ENCODE measurements at places on chromosomes 5 and 9. TPM values are rescaled to one million over a fixed set of nuclear protein-coding genes. Genes with fewer than 3 reads are reported as not detected.

DNA sequence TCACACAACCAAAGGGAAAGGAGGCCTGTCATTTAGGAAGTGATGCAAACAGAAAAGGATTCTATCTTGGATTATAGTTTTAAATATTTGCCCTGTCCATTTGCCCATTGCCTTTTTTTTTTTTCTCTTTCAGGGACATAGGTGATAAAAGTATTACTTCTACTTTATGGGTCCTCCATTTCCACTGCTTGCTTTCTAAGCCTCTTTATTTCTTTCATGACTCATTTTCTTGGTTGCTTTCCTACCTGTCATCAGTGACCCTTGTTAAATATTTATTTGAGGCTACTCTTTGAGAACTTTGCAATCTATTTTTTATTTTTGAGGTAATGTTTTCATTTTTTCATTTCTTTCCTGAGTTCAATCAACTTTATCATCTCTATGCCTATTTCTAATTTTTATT is 522.9 kb upstream of the ARRDC3 start:
- no peaks in the 10 kb centered on the region for H3K27me3 ChIP-seq
- no peaks in the 10 kb centered on the region for H3K4me1 ChIP-seq
- no peak overlapping the region for H3K27ac ChIP-seq
- no peak for DNase-seq

DNA sequence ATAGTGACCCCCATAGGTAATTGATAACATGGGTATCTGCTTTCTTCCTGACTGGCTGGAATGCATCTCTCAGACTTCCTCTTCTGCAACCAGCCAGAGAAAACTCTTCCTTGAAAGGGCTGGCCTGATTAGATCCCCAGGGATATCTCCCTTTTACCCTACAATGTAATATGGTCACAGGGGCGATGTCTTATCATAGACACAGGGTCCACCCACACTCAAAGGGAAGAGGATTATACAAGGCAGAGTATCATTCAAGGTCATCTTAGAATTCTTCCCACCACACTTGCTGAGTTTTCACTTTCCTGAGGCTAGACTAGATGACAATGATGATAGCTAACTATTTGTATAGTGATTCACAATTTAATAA is 33.2 kb downstream of the TTLL11 start:
- no peaks in the 10 kb centered on the region for H3K36me3 ChIP-seq
- no peak for DNase-seq
- H3K4me1 ChIP-seq = peaks cover 30% of the 10 kb centered on the region

DNA sequence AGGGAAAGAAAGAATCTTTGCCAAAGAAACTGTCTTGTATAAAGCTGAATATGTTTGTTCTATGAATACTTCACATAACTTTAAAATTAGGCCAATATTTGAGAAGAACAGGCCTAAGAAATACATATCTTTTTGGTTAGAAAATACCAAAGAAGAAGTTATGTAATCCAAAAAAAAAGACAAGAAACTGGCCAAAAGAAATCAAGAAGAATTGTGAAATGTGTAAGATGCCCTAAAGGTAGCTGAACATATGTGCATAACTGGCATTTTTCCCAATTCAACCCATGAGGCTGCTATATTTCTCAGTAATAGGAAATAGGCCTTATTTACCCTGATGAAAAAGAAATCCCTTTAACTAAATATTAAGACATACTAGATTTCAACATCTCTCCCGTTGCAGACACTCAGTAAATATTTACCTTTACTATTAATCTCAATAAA is 290.0 kb downstream of the CETN3 start:
- no peak overlapping the region for H3K4me3 ChIP-seq
- H3K4me1 ChIP-seq = peaks cover 9% of the 10 kb centered on the region
- DNase-seq = no peak

DNA sequence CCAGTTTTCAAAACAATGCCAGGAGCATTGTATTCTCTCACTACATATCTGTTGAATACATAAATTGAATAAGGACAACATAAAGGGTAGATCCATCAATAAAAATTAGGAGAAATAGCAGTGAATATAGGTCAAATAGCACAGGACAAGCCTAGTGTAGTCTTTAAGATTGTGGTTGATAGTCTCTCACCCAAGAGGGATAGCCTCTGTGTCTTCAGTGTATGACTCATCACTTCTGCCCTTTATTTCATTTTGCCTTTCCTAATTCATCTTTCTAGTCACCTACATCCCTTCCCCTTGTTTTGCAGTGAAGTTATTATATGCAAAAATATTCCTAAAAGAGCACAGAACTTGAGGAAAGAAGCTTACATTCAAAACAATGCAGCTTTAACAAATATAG is 335.0 kb upstream of the TUSC1 start:
- no peaks in the 10 kb centered on the region for H3K4me1 ChIP-seq
- H3K27me3 ChIP-seq = no peaks in the 10 kb centered on the region
- DNase-seq = no peak
- H3K4me3 ChIP-seq = no peak overlapping the region
- H3K27ac ChIP-seq = no peak overlapping the region

DNA sequence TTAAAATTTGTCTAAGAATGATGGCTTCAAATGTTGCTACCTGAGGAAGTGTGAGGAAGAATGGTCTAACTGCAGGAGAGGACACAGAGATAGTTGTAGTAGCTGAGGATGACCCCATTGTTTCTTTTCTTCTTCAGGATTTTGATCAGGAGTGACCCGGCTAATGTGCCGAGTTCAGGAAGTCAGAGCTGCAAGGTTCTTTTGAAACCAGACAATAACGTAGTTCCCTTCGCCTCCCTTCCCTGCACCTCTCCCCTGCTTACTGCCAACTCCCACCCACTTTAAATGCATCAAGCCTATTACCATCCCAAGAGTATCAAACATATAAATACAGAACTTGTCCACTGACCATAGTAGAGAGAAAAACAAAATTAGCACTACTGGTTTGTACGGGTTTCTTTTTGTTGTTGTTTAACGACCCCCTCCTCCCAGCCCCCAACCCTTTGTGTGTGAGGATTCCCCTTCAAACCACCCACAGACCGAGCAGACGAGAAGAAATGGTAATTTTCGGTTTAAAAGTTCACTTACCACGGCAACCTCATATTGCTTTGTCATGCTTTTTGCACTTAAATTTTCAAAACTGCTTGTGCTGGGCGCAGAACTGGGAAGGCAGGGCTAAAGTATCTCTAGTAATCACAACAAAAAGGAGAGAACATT is 23.5 kb upstream of the ELAVL2 start:
- peak overlapping the region; percentile 69 for H3K4me3 ChIP-seq
- H3K27ac ChIP-seq = no peak overlapping the region
- no peak for DNase-seq

- H3K4me1 ChIP-seq = no peaks in the 10 kb centered on the region
- no peaks in the 10 kb centered on the region for H3K36me3 ChIP-seq
- H3K27me3 ChIP-seq = no peaks in the 10 kb centered on the region
- H3K27ac ChIP-seq = no peak overlapping the region
Measured at GRCh38 chr9:32234451-32234850, 150.0 kb upstream of the ACO1 start.

MZB1 gene
- total RNA-seq = not detected

GRCh38 chr9:83307066-83307724 is 231.0 kb downstream of the FRMD3 start:
- no peak overlapping the region for H3K4me3 ChIP-seq
- no peaks in the 10 kb centered on the region for H3K36me3 ChIP-seq
- H3K4me1 ChIP-seq = peaks cover 4% of the 10 kb centered on the region
- H3K27ac ChIP-seq = no peak overlapping the region

NRG2 gene
- 6.9 TPM for total RNA-seq

ITK gene
- total RNA-seq = 8.2 TPM

- no peaks in the 10 kb centered on the region for H3K36me3 ChIP-seq
- DNase-seq = no peak
- peaks cover 18% of the 10 kb centered on the region for H3K4me1 ChIP-seq
- no peaks in the 10 kb centered on the region for H3K27me3 ChIP-seq
Measured at GRCh38 chr9:127221695-127222094, 42.9 kb upstream of the GARNL3 start.

DNA sequence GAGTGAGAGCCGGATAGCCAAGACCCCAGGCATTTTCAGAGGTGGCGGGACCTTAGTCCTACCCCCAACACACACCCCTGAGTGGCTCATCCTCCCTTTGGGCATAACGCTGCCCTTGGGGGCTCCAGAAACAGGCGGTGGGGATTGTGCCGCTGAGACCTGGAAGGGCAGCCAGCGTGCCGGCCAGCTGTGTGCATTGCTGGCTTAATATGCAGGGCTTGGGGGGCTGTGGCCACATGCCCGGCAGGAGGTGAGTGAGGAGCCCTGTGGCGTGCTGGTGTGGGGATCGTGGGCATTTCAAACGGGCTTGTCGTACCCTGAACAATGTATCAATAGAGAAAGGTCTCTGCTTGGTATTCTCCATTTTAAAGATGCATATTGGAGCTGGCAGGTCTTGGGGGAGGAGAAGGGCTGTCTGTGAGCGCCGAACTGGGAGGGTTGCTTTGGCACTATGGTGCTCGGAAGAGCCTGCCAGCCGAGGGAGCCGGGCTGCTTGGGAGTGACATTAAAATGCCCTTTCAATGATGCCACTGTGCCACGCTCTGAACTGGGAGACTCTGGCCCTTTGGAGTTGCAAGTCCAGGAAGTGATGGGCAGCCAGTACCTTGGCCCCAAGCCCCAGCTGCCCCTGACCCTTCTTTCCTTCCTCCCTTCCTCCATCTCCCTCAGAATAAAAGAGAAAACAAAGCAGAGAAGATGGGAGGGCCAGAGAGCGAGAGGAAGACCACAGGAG is 11.2 kb upstream of the OLFM1 start:
- no peak for DNase-seq
- no peak overlapping the region for H3K27ac ChIP-seq
- H3K27me3 ChIP-seq = no peaks in the 10 kb centered on the region
- no peaks in the 10 kb centered on the region for H3K36me3 ChIP-seq
- peak overlapping the region; percentile 74 for H3K4me3 ChIP-seq

DNA sequence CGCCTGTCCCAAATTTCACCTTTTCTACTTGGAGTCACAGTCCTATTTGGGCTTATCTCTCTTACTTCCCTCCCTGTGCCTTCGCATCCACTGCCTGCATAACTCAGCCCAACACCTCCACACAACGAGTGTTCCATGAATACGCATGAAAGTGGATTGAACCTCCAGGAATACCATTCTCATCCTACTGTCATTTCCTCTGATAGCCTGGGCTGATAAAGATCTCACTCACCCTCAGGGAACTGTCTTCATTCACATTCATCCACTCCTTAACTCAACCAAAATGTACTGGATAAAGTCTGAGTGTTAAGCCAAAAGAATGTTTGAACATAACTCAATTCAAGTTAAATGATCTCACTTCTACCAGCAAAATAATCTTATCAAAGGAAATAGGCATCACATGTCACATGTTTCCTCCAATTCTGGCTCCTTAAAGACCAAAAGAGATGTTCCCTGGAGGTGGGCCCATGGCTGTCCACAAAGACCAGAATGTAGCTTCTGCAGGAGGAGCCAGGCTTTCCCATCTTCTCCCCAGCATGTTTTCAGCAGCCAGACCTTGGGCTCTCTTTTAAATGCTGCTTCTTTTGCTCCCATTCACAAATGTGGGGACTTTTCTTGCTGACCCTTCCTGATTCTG is 28.4 kb upstream of the TRIO start:
- no peaks in the 10 kb centered on the region for H3K27me3 ChIP-seq
- H3K4me1 ChIP-seq = no peaks in the 10 kb centered on the region
- no peaks in the 10 kb centered on the region for H3K36me3 ChIP-seq
- no peak overlapping the region for H3K27ac ChIP-seq

GRCh38 chr5:56433039-56433617 is 200.0 kb upstream of the ANKRD55 start:
- no peaks in the 10 kb centered on the region for H3K27me3 ChIP-seq
- no peaks in the 10 kb centered on the region for H3K4me1 ChIP-seq
- no peak overlapping the region for H3K4me3 ChIP-seq
- H3K36me3 ChIP-seq = no peaks in the 10 kb centered on the region
- H3K27ac ChIP-seq = no peak overlapping the region

GRCh38 chr5:98796197-98796972 is 22.9 kb downstream of the RGMB start:
- H3K27me3 ChIP-seq = no peaks in the 10 kb centered on the region
- no peak for DNase-seq
- peaks cover 5% of the 10 kb centered on the region for H3K4me1 ChIP-seq
- H3K36me3 ChIP-seq = no peaks in the 10 kb centered on the region

GRCh38 chr5:177988989-177989625 is 6.9 kb downstream of the PROP1 start:
- no peak overlapping the region for H3K27ac ChIP-seq
- H3K4me3 ChIP-seq = no peak overlapping the region
- no peak for DNase-seq
- no peaks in the 10 kb centered on the region for H3K27me3 ChIP-seq
- H3K36me3 ChIP-seq = no peaks in the 10 kb centered on the region
- H3K4me1 ChIP-seq = no peaks in the 10 kb centered on the region

DDX4 gene
- total RNA-seq = not detected

GRCh38 chr9:96343515-96344360 is 39.8 kb downstream of the SLC35D2 start:
- H3K27ac ChIP-seq = peak overlapping the region; percentile 17
- peaks cover 16% of the 10 kb centered on the region for H3K36me3 ChIP-seq
- DNase-seq = no peak

DNA sequence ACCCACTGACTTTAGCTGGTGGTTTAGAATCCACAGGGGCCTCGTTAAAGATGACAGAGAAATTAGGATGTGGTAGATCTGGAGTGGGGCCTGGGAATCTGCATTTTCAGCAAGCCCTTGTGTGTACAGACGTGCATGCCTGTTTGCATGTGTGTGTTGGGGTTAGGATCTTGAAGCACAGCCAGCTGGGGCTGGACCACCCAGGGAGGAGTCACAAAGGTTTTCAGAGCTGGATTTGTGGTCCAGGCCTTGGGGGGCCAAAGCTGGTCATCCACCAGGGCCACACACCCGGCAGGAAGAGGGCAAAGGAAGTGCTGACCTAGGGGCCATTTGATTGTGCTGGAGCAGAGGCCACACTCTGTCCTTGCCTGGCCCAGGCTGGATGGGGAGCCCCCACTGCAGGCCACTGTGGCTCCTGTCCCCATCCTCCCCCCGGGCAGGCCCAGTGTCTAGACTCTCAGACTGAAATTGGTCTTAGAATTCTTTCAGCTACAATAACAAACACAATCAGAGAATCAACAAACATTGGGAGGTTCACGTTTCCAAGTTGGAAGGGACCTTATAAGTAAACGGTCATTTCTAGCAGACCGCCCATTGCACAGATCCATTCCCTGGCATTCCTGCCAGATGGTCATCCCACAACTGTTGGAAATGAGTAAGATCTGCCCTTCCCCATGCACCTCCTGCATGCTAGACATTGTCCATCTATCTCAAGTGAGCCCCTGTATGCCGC is 10.3 kb downstream of the CDX1 start:
- no peak for DNase-seq
- peak overlapping the region; percentile 77 for H3K27ac ChIP-seq
- H3K27me3 ChIP-seq = no peaks in the 10 kb centered on the region
- no peak overlapping the region for H3K4me3 ChIP-seq
- no peaks in the 10 kb centered on the region for H3K36me3 ChIP-seq
- H3K4me1 ChIP-seq = peaks cover 66% of the 10 kb centered on the region

GPRIN1 gene
- 2.0 TPM for total RNA-seq

ZBTB34 gene
- 16.6 TPM for total RNA-seq

DNA sequence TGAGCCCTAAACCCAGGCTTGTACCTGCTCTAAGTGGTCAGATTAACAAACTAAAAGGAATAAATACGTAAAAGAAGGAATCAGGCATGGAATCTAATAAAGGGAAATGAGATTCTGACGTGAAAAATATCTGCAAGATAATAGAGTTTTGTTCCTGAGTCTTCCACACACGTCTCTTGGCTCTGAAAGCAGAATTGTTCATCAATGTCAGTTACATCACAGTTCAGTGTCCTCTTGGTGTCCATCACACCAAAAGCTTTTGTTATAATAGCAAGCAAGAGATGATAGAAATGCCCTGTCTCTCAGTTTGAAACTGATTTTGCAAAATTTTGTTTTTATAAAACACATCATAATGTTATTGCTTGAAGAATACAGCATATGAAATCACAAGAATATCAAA is 34.7 kb upstream of the NMUR2 start:
- no peak overlapping the region for H3K27ac ChIP-seq
- H3K4me3 ChIP-seq = no peak overlapping the region
- H3K4me1 ChIP-seq = no peaks in the 10 kb centered on the region
- H3K27me3 ChIP-seq = no peaks in the 10 kb centered on the region
- no peaks in the 10 kb centered on the region for H3K36me3 ChIP-seq
